ENCODE measurements at places on chromosomes 12 and 14. TPM values are rescaled to one million over a fixed set of nuclear protein-coding genes. Genes with fewer than 3 reads are reported as not detected.

- DNase-seq: no peak
Observed at GRCh38 chr14:41071351-41071750, 535.3 kb upstream of the LRFN5 start.

DNA sequence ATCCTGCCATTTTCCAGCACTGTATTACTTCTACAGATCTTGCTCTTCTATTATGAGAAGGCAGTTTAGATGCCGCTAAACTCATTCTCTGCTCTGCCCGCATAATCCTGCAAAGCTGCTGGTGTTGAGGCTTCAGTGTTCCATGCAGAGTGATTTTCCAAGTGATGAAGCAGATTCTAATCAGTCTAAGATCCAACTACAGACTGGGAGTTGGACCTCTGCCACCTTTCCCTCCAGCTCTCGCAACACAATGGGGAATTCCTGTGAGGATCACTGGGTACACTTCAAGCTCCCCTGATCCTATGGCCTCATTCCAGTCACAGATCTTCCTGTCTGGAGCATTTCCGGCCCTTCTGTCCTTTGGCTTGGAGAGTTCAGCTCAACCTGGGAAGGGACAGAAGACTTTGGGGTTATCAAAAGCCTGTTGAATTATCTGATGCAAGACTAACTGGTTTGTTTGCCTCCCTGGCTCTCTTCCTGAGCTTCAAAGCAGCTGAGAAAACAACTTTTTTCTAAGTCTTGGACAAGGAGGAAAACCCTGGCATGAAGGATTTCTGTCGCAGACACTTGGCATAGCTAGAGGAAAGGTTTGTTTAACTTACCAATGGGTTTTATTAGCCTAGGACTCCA, 333.9 kb downstream of the ZFP36L1 start:
- DNase-seq: no peak

DNA sequence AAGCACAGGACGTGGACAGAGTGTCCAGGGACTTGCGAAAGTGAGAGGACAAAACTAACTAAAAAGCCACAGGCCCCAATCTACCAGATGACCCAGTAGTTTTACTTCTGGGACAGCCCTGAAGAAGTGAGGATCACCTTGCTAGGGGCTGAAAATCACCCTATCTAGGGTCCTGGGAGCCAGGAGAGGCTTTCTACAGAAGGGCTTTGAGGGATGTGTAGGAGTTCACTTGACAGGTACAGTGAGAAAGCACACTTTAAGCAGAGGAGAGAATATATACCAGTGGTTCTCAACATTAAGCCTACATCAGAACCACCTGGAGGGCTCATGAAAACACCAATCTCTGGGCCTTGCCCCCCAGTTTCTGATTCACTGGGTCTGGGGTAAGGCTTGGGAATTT, 60.8 kb downstream of the ZNF664 start:
- DNase-seq: no peak

DNA sequence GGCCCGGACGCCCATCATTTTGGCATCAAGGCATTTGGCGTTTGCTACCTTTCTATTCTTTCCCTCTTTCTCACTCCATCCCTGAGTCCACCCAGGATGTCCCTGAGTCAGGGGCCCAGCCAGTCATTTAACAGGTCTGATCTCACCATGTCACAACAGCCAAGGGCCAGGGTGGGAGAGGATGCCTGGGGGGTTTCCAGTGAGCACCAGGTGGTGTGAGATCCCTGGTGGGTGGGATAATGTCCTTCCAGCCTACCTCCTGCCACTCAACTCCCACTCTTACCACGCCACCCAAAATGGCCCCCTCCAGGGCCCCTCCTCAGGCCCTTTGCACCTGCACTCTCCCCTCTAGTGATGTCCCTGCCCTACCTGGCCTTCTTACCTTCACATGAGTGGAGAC, 310.8 kb downstream of the BCL11B start:
- DNase-seq: no peak

GRCh38 chr12:133235401-133236112, at the start of gene ANHX:
ANHX (minus strand) TSS chr12:133235877; CDS start chr12:133234356, 1,521 bp downstream.
- no peak for DNase-seq

DNA sequence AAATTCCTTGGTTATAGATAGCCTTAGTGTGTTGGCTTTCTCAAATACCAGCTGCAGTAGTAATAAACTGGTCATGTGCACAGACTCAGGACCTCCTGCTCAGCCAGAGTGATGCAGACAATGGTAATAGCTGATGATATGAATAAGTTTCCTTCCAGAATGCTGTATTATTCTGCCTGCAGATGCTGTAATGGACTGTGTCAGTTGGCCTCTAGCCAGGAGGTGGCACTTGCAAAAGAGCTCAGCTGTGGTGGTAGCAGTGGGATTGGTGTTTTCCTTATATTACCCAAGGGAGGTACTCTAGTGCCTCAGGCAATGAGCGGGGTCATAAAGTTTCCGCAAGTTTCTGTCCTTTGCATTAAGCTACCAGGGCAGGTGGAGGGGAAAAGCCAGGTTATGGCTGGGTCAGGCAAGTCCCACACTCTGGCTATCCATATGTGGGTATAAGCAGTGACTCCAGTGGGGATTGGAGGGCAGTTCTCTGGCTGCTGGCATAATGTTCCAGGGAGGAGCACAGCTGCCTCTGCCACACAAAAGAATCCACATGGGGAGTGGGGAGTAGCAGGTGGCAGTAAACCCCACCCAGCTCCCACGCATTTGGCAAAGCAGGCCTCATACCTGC, 14.0 kb upstream of the MUCL1 start:
- no peak for DNase-seq

DNA sequence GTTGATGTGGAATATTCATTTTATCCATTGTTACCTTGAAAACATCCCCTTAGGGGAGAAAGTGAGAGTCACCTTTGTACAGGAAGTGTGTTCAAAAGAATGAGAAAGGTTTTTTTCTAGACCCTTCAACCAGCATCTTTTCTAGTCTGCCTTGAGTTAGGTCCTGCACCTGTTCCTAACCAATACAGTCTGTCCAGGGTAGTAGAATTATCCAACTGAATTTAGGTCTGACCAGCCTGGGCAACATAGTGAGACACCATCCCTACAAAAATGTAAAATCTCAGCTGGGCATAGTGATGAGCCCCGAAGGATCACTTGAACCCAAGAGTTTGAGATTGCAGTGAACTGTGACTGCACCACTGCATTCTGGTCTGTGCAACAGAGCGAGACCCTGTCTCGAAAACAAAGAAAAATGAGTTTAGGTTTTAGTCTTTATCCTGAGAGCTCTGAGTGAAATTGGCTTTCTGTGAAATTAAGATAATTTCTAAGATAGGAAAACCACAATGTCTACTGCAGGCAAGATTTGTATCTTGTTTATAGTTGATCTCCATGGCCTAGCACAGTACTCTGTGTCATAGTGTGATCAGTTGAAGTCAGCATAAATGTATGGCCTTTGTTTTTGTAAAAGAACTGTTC, 25.2 kb downstream of the ARHGAP5 start:
- DNase-seq: peak; percentile 37

DNA sequence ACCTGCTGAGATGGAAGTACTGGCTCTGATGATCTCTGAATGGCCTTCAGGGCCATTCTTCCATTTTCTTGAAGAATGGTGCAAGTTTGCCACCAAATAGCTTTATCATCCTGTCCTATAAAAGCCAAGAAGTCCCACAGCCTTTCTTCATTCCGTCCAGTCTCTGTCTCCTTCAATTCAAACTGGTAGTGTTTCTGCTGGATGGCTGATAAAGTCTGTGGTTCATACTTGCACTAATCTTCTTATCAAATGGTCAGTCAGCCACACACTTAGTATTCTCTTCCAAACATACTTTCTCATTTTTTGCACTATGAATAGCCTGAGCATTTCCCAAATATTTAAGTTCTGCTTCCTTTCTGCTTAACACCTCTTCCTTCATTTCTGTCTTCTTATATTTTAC, 39.4 kb upstream of the BEGAIN start:
- DNase-seq: no peak

- DNase-seq: no peak
Observed at GRCh38 chr12:131919366-131920156, 9.5 kb upstream of the PUS1 start.

Gene SSTR1
- total RNA-seq: 0.05 TPM

Gene RILPL2
- 18.7 TPM for total RNA-seq

DNA sequence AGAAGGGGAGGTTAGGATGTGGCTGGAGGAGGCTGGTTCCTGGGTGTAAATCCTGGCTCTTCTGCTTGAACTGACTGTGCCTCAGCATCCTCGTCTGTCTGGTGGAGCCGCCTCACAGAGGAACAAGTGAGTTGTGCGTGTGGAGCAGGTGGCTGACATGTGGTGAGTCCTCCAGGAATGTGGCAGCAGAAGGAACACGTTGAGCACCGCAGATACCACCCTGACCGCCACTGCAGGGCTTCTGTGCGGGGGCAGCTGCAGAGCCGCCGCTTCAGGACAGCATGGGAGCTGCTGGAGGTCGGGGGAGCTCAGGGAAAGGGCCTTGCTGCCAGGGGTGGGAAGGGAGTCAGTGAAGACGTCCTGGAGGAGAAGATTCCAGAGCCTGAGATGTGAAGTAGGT, 48.9 kb downstream of the TRAF3 start:
- DNase-seq: no peak

GRCh38 chr12:118582863-118583262, 206.5 kb downstream of the SUDS3 start:
- DNase-seq: no peak

Gene TGM1
- 5.9 TPM for total RNA-seq

DNA sequence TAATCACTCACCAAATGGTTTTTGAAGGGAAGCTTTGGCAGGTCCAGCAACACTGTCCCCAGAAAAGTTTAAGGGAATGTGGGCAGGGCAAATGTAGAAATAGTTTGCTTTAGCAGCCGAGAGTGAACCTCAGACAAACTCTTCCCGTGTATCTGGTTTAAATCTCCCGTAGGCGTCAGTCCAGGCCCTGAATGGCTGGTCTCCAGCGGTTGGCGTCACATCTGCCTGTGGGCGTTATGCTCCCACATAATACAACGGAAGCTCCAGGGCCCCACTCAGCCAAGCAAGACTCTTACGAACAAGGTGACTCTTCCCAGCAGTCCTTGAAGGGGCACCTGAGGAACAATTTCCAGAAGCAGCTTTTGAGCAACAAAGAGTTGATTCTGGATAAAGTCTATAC, 942 bp downstream of the ZC2HC1C start:
- DNase-seq: no peak

Gene TAS2R7
- not detected for total RNA-seq

DNA sequence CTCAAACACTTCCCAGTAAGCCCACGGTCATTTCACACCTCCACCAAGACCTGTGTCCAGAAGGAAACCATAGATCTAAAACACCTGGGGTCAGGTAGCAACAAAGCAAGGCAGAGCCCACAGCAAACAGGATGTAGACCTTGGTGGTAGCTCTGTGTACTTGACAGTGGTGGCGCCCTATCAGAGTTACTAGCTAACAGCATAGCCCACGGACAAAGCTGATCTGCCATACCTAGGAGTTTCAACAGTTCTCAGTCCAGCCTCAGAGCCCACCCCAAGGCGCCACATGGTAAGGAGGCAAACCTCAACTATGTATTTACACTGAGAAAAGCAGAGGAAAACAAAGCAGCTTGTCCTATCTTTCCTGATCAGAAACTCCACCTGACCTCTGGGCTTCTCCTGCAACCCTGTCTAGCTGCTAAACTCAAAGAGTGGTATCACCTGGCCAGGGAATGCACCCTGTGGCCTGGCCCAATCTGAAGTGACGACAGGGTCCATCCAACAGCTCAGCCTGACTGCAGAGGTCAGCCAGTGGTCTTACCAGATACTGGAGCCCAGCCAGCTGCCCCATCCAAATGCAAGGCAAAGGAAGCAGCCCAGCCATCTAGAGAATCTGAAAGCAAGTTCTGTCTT, 46.3 kb downstream of the STON2 start:
- DNase-seq: no peak

DNA sequence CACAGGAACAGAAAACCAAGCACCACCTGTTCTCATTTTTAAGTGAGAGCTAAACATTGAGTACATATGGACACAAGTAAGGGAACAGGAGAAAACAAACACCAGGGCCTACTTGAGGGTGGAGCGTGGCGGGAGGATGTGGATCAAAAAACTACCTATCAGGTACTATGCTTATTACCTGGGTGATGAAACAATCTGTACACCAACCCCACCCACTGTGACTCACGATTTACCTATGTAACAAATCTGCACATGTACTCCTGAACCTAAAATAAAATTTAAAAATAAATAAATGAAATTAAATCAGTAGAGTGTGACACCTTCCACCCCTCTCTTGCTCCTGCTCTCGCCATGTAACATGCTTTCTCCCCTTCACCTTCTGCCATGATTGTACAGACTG, 615.5 kb downstream of the RPL10L start:
- no peak for DNase-seq

Gene TAS2R30
- total RNA-seq: 2.0 TPM

DNA sequence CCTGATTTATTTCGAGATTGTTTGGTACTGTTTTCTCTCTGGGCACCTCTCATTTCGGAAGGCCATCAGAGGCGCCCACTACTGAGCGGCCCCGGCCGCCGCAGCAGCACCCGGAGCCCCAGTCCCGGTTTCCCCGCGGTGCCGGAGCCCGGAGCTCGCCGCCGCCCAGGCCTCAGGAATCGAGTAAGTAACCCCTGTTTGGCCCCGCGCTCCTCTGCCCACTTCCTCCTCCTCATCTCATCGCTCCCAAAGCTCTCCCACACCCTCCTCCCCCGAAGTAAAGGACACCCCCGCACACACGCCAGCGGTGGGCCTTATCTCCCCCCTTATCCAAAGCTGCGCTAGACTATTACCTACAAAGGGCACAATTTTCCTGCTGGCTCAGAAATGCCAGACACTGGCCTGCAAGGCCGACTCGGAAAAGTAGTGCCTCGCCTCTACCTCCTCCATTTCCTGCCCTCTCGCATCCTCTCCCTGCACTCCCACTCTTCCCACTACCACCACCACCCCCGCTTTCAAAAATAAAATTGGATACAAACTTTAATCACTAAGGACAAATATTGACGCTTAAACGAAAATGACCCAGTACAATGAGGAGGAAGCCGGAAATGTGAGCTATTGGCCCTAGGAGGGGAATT, 637 bp upstream of the FOXG1 start:
- DNase-seq: no peak

Gene MYF5
- not detected for total RNA-seq

Gene KRT75
- total RNA-seq: not detected

Gene ENDOU
- not detected for total RNA-seq
